Stimulated activated CD4-positive, alpha-beta T cell treated with anti-CD3 and anti-CD28 coated beads, Interleukin-12 subunit alpha, Interleukin-12 subunit beta, amount 100 ng/mL, for 24 hours (primary cell): ENCODE measurements at places on chromosomes 3 and 15.

GRCh38 chr3:53166781-53167291, 5.8 kb downstream of the PRKCD start:
- no peak for DNase-seq

DNA sequence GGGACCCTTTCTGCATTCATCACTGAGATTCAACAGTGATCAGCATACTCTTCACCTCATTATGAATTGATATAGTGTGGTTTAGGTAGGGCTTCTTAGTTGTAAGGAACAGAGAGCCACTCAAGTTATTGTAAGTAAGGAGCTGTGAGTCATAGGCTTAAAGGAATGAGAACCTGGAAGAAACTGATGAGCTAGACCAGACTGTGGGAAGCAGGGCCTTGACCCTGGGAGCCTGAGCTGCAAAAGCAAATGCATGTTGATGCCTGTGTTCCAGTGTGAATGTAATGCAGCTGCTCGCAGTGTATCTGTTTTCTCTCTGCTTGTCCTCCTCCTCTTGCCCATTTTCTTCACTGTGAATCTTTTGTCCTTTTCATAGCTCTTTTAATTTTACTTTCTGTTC, 13.6 kb downstream of the ZKSCAN7 start:
- no peak for DNase-seq

DNA sequence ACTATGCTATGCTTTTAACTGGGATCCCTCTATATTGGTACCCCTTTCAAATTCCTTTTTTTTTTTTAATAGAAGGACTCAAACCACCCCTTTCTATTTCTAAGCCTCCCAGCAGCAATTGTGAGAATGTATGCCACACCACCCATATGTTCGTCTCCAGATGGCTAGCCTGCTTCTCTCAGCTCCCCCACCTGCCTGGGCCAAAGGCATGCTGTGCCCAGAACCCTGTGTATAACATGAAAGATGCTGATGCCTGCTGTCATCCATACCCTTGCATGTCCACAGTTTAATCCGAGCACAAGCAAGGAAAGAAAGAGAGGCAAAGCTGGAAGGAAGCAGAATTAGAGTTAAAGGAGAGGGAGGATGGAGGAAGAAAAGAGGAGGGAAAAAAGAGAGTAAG, 159.5 kb upstream of the CNTN6 start:
- no peak for DNase-seq

DNA sequence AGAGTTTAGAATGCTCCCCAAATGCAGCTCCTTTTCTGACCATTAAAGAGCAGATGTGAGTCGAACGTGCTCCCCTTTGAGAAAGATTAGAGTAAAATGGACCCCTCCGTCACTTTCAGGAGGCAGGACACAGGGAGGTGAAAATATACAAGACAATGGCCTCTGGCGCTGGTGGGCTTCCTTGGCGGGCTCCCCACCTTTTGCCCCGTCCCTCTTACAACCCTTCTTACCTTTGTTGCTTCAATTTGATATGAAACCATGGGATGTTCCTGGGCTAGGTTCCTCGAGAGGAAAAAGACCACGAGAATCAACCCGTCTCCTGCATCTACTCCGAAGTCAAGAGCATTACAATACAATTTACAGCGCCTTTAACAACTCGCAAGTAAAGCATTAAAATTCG, 214.2 kb downstream of the MEIS2 start:
- DNase-seq: no peak

DNA sequence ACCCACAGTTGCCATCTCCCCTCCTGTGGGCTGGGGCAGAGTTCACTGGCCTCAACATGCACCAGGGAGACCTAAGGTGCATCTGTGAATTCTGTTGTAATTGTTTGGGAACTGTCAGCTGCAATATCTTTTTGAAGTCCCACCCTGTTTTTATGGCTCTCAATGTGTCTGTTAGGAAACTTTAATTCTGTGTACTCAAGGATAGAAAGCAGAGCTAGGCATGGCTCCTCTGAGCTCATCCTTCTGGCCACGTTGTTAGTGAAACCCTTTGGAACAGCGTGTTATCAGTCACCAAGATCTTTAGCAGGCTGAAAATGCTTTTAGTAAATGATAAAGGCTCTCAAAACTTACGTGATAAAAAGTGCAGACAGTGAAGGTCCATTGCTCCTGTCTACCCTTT, 33.6 kb upstream of the MTMR10 start:
- no peak for DNase-seq

DNA sequence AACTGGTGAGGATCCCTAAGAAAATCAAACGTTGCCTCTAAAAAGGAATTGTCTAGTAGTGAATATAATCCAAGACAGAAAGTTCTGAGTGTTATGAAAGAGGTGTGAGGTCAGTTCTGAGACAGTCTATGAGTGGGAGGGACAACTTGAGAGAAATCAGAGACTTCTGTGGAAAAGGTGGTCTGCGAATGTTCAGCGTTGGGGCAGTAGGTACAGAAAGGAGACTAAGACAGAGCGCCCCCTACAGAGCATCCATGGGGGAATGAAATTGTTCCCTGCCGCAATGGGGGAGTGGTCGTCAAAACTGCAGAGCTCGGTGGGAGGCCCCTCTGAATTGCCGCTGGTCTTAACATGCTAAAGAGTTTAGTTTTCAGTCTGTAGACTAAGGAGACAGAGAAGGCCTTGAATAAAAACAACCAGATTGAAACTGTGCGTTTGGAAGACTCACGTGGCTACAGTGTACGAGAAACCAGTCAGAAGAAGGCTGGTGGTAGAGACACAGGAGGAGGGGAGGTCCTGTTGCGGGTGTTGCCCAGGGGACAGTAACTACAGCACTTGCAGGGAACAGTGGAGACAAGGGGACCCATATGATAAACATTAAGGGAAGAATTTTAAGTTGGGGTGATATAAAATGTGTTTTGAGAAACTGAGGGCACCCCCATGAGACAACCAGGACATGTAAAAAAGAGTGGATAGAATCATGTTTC, 6.9 kb downstream of the TNIK start:
- no peak for DNase-seq

- peak; percentile 43 for DNase-seq
Measured at GRCh38 chr3:32296251-32297204, 58.0 kb downstream of the CMTM8 start.

GRCh38 chr3:171250444-171250843, 209.8 kb downstream of the TNIK start:
- DNase-seq: no peak

- no peak for DNase-seq
Measured at GRCh38 chr15:52936489-52936888, 146.4 kb upstream of the ONECUT1 start.

- DNase-seq: no peak
Measured at GRCh38 chr3:21543380-21544075, 207.5 kb downstream of the ZNF385D start.

- DNase-seq: no peak
Measured at GRCh38 chr3:139735191-139735590, 57.4 kb upstream of the NMNAT3 start.

DNA sequence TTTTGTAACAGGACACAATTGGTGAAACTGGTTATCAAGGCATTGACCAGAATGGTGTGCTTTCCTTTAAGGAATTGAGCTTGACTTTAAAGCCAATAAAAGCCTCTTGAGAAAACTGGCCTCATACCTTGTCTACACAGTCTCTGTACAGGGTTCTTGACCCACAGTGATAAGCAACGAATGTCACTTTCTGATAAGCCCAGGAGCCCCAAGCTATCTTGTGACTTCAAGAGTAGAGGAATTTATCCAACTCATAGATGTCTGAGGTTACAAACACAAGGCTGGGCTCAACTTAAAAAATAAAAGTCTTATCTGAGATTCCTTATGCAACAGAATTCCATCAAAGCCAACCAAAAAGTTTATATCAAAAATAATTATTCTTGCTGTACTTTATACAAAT, 212.1 kb downstream of the GBE1 start:
- DNase-seq: no peak

DNA sequence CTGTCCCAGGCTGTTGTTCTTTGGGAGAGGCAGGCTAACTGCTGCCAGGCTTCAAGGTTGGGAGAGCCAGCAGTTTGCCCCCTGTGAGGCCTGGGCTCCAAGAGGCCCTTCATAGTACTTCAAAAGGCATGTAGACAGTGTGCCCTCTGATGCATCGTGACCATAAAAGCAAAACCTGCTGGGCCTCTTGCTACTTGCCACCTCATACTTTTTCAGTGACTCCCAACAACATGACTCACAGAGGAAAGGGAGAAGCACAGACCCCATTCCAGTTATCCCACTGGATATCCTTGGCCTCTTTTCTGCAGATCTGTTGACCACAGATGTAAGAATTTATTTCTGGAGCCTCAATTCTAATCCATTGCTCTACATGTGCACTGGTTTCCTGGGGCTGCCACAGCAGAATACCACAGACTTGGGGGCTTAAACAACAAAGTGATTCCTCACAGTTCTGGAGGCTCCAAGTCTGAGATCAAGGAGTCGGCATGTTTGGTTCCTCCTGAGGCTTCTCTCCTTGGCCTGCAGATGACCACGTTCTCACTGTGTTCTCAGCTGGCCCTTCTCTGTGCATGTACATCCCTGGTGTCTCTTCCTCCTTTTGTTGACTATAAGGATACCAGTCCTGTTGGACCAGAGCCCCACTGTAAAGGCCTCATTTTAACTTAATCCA, 8.9 kb upstream of the NSMCE3 start:
- no peak for DNase-seq

DNA sequence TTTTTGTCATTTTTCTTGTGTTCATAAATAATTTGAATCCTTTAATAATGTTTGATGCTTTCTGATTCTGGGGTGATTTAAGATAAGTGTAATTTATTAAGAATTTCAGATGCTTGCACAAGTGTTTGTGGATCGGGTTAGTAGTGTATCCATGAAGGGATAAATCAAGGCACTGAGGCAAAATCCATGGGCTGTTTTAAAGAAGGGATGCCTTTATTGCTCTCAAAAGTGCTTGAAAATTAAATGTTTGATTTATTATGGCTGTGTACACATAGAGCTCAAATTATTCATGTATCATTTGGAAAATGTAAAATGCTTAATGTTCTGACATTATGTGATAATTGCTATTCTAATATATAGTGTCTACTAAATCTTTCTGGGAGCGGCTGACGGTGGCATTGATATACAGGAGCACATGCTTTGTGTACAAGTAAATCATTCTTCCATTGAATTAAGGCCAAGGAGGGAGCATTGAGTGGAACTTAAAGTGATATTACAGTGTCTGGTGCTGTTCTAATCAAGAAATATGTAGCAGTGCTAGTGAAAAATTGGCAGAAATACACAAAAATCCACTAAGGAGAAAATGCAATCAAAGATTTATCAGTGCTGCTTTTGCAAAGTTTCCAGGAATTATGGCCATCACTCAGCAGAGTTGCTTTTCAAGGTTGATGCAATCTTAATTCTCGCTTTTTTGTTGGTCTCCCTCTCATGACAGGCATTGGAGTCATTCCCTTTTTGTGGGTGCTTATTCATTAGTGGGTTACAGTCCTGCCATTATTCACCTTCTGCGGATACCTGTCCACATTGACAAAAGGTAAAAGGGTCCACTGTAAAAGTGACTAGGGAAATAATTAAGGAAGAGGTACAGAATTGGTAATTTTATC, 181.6 kb downstream of the MFSD1 start:
- no peak for DNase-seq

- DNase-seq: no peak
Measured at GRCh38 chr3:37474901-37475331, 300.5 kb upstream of the LRRFIP2 start.

DNA sequence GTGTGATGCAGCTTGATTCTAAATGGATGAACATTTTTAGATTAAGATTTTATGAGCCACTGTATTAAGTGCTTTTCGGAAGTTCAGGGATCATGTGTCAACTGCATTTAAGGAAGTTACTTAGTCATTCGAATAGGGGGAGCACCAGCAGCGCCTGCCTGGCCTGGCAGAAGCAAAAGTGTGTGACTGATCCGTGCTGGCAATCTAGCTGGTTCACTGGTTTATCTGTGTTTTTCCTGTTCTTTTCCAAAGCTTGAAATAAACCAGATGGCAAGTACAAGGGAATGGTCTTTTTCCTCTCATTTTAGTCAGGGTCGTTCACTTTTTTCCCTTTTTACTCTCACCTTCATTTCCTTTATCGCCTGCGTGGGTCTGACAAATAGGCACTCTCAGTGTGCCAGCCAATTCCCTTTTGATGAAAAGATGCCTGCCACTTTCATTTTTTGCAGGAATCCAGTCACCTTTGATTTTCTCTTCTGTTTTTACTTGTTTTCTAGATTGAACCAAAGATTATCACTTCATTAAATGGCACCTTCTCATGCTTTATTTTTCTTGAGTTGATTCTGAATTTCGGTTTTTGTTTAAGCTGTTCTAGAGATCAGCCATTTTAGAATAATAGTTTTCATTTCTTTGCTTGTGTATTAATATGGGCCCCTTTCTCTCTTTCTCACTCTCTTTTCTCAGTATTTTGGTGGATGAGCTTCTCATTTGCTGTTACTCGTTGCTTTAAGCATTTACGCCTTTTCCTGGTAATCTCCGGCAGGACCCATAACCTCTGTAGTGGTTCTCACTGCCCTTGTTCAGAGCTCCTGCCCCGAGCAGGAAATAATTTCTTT, 2.8 kb downstream of the ABHD2 start:
- DNase-seq: peak; percentile 18

GRCh38 chr15:23646165-23647000, 1.3 kb downstream of the MAGEL2 start:
- DNase-seq: no peak

DNA sequence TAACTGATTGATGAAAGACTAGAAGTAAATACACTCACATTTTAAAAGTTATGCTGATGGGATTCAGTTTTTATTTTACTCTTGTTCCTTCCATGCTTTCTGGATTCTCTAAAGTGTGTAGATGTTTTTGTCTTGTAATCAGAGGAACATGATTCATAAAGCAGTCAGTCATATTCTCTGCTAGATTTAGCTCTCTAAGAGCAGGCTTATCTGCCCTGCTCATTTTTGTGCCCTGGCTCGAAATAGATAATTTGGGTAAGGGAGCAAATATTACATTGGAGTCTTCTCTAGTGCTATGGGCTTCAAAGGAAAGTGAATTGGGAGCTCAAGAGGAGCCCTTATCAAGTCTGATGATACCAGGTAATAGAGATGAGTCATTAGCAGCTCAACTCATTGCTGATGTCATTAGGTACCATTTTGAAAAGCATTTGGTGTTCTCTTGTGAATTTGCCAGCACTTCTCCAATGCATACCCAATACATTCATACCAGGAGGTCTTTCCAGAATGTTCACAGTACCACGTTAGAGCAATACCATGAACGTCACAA, 27.7 kb downstream of the SACM1L start:
- no peak for DNase-seq

DNA sequence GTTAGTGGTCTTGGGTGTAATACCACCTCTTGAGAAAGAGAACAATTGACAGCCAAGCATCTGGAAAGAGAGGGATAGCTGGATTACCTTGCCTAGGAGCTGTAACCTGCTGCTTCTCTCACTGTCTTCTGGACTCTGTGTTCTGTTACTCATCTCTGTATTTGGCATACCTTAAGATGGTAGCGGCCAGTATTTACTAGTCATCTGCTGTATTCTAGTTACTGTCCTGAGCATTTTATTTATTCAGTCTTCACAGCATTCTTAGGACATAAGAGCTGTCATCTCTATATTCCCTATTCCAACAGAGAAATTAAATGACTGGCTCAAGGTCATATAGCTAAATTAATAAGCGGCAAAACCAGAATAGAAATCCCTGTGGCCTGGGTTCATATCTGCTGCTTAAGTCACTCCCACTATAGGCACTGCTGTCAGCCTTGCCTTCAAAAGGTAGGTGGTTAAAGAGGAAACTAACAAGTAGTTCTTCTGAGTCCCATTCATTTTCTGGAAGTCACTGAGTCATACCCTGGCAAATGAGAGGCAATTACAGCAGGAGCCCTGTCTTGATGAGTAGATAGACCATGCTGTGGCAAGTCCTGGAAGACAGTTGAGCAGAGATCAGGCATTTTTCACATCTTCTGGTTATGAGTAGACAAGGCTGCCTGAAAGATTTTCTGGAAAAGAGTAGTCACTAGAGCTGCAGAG, 68.2 kb downstream of the RAB7A start:
- peak; percentile 35 for DNase-seq
